ENCODE measurements at places on chromosomes 12 and 14.
A peak's percentile ranks its signal among the peaks of the same experiment; 100 is the strongest.

DNA sequence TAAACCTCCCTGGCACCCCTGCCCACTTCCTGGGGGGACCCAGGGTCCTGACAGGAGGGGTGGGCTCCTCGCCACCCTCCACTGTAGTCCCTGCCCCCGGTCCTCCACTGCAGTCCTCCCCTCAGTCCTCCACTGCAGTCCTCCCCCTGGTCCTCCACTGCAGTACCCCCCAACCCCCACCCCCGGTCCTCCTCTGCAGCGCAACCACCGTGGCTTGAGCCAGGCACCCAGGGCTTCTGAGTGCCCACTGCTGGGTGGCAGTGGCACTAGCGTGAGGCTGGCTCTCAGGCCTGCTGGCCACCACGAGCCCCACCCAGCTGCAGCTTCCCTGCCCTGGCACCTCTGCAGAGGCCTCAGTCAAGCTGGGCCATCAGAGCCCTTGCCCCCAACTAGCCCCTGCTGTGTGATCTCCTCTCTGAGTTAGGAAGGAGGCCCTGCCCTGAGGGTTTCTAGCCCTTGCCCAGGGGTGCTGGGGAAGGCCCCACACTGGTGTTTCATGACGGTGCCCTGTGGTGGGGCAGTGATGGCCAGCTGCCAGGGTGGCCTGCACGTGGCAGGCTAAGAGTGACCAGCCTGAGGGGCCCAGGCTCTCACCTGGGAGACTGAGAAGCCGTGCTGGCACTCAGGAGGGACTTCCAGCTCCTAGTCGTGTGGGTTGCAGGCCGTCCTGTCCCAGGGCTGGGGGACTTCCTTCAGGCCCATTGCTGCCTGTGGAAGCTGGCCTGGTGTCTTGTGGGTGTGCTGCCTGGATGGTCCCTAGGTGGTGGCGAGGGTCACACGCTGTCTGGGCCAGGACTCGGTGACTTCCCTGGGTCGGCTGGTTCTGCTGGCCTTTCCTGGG, 9.7 kb downstream of the CEP170B start:
- DNase-seq = no peak

- no peak for DNase-seq
These were observed 437.1 kb upstream of the TBX3 start for GRCh38 chr12:115121053-115121452.

DNA sequence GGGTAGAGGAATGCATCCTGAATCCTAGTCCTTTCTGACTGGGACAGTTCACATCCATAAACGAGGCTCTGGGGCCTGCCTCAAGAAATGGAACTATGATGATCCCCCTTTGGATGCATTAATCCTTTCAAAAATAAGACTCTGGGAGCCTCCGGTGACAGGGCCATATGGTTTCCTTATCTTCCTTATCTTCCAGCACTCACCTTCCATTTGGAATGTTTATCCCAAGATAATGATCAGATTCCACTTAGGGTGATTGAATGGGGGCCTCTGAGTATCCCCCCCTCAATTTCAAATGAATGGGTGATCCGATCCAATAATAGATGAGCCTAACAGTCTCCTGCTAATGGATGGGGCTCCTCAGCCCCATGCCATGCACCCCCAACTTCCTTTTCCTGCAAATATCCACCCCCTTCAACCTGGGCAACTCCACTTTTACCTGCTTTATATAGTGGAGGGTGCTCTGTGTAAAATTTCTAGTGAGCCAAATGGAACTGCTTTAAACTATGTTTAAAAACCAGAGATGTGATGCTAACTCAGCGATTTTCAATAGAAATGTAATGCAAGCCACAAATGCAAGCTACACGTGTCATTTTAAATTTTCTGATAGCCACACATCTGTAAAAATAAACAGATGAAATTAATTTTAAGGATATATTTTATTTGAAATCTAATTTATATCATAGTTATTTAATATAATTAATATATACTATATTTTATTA, 157.8 kb downstream of the ZFP36L1 start:
- no peak for DNase-seq

DNA sequence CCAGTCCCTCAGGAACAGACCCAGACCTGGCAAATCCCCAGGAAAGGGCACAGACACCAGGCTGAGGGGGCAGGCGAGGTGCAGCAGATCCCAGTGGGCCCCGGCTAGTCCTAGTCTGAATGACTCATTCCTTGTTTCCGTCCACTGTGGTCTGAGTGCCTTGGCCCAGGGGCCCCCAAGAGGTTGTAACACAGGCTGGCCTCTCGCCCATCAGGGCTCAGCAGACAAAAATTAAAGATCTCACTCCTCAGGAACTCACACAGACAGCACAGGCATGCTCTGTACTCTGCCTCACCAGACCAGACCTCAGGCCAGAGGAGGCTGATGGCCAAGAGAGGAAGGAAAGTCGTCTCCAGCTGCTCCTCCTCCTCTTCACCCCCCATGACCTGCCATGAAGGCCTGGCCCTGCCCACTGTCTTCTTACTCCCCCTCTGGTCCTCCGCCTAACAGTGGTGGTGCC, 7.7 kb upstream of the LTBP2 start:
- peak; percentile 100 for DNase-seq

- peak; percentile 45 for DNase-seq
These were observed 31.5 kb downstream of the RAD9B start for GRCh38 chr12:110533607-110534006.

DNA sequence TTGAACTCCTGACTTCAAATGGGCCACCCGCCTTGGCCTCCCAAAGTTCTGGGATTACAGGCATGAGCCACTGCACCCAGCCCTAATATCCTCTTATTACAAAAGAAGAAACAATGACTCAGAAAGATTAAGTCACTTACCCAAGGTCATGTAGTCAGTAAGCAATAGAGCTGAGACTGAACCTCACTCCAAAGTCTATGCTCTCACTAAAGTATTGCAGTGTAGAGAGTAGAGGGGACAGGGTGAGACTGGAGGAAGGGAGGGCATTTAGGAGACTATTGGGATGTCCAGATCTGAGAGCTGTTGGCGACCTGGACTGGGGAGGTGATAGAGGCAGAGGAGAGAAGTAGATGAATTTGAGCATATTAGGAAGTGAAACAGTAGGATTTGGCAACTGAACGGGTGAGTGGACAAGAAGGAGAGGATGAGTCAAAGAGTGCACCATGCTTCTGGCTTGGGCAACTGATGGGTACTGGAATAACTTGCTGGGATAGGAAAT, 11.8 kb downstream of the P2RX7 start:
- peak; percentile 13 for DNase-seq

DNA sequence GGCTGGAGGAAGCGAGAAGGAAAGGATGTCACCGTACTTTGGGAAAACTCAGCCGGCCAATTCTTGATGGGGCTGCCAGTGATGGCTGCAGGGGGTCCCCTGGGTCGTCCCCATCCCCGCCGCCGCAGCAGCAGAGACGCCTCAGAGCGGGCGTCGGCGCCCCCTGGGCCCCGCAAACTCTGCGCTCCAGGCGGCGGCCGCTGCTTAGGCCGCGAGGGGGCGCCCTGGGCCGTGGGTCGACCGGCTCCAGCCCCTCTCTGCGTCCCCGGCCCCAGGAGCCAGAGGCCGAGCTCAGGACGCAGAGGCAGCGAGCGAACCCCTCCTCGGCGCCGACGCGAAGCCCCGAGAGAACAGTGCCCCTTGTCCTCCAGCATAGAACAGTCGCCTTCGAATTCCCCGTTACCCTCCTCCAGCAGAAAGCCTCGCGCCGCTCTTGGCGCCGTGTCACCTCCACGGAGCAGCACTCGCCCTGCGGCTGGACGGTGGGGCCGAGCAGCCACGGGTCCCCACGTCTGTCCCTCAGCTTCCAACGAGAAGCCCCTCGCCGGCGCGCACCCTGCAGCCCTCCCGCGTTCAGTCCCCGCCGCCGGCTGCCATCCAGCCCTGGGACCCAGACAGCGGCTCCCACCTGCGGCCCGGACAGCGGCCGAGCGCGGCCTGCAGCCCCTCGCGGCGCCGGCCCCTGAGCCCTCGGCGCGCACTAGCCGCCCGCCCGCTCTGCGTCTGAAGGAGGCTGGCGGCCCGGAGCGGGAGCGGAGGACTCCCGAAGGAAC, 106.6 kb downstream of the PRICKLE1 start:
- DNase-seq = peak; percentile 58

GRCh38 chr12:52372216-52373154, 5.2 kb upstream of the KRT85 start:
- peak; percentile 85 for DNase-seq

DNA sequence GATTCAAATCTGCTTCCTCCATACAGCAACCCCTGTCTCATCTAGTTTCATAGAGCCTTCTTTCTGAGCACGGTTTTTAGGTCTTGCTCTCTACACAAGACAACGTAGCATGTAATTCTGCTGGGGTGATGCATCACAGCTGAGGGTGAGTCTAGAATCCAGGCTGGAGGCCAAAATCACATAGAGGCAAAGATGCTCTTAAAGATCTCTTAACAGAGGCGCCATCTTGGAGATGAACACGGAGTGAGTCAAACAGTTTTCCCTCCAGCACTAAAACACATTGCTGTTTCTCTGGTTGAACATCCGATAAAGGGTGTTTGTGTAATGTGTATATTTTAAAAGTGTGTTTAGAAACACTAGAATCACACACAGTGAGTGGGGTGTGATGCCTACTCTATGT, 78.9 kb downstream of the NOS1 start:
- DNase-seq = no peak

DNA sequence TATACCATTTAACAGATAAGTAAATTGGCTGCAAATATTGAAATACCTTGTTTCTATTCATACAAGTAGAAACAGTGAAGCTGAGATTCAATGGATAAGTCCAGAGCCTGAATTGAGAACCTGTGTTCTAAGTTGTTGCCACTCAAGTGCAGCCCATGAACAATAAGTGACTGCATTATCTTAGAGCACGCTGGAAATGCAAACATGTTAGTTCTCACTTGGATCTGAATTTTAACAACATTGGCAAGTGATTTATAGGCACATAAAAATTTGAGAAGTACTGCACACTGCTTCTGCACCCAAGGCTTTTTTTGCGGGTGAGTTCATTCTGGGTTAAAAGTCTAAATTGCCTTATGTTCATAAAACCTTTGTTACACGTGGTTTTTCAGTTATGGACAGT, 484.3 kb downstream of the NAV3 start:
- no peak for DNase-seq

GRCh38 chr14:46054526-46054925, 597.1 kb downstream of the RPL10L start:
- DNase-seq = peak; percentile 83

DNA sequence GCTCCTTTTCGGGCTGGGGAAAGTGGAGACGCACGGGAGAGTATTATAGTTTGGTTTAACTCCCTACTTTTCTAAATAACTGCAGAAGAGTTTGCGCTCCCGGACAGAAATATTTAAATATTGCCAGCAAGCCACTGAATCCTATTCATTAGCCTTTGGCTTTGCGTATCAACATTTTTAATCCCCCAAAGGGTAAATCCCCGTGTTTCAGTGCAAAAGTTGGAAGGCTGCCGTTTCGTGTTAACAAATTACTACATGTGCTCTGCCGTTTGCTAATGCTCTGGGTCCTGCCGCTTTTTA, 372 bp upstream of the DPF3 start:
- DNase-seq = no peak

DNA sequence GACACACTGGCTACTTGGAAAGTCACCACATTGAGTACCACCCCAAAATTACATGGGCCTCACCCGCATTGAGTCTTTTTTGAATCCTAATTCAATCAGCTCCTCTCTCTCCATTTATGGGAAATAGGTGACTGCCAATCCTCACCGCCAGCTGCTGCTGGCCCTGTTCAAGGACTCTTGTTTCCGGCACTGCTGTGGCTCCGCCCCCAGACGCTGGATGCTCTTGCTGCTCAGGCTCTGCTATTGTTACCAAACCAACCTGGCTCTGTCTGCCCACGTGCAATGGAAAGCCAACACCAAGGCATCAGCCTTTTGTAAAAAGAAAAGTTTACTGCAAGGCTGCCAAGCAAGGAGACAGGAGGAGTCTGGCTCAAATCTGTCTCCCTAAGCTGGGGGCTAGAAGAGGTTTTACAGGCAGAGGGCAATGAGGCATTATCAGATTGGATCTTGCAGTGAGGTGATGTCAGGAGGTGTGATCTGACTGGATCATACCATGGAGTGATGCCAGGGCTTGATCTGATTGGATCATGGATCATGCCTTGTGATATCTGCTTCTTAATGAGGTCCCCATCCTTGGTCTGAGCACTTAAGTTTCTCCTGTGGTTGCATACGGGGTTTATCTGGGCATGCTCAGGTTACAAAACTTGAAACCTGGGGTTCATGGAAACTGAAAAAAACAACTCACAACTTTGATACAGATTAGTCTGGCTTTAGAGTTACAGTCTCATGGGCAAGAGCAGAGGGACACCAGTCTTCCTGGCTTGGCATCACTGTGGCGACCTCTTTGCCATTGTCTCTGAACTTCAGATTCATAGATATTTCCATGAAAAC, 117.1 kb upstream of the SLC35F4 start:
- DNase-seq = no peak

- no peak for DNase-seq
These were observed 74.3 kb upstream of the GPHB5 start for GRCh38 chr14:63393012-63393411.

- no peak for DNase-seq
These were observed 11.5 kb downstream of the BICDL1 start for GRCh38 chr12:120000556-120000955.

DNA sequence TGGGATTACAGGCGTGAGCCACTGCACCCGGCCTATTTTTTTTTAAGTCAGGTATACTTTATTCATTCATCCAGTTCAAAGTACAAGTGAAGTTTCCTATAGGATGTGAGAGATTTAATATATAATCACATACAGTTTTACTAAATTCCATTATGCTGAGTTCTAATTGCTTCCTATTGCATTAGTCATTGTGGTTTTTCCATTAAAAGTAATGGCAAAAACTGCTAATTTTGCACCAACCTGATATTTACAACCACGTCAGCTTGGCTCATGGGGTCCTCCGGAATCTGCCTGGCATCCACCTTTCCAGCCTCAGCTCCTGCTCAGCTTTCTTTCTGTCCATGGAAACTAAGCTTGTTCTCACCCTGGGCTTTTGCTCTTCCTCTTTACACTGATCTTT, 67.0 kb upstream of the CSRP2 start:
- DNase-seq = peak; percentile 75

DNA sequence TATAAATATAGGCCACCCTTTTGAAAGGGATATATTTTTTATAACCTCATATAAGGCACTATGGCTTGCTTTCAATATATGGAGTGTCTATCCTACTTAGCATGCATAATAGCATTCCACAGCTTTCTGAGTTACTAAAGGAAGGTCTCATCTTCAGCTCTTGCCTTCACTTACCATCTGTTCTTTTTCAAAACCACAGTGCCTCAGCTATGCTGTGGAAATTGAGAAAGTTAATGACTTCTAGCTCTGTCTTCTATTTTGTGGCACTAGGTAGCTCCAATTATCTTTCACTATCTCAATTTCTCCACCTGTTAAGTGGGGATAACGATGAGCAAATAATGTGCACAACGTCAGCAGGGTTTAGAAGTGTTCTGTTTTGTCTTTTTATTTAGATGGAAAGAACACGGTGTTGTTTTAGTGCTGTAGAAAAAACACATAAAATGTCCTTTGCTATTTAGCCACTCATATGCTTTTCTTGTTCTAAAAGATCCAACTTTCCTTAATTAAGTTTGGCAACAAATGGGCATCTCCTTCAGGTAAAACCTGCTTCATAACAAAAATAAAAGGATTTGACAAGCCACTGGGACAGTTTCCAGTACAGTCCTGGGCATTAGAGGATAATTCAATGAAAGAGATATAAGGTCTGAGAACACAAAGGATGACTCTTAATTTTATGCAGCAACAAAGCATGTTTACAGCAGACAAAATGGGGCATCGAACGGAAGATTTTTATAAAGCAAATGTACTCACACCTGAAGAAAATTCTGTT, 462.0 kb upstream of the SYT1 start:
- DNase-seq = no peak

Measured in EH (cell line).